ENCODE measurements at places on chromosomes 3 and 15.

DNA sequence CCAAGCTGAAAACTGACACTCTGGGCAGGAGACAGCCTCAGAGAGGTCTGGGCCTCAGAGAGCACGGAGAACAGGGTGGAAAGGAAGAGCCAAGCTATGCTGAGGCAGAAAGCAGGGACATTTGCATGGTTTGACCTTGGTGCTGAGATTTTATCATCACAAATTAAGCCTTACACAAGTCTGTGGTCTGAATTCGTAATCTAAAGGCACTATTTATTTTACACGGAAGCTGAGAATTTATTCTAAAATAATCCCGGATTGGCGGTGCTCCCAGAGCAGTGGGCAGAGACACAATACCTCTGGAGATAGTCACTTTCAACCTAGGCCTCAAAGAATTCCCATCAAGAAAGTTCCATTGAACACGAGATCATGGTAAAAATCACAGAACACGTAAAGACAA is 47.5 kb downstream of the CFAP92 start:
- no peak for DNase-seq

DNA sequence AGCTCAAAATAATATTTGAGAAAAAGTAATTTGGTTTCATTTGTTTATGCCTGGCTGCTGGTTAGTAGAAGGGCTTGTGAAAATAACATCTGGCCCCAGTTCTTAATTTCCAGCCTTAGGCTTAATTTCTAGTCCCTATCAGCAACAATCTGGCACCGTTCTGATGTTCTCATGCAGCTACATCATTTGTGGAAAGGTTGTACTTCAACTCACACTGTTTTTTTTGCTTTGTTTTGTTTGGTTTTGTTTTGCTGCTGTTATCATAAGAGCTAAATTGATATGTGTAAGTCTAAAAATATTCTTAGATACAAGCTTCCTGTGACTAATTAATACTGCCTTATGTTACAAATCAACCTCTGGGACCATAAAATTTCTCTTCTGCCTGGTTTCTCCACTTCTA is 8.9 kb downstream of the CPA3 start:
- DNase-seq: no peak

DNA sequence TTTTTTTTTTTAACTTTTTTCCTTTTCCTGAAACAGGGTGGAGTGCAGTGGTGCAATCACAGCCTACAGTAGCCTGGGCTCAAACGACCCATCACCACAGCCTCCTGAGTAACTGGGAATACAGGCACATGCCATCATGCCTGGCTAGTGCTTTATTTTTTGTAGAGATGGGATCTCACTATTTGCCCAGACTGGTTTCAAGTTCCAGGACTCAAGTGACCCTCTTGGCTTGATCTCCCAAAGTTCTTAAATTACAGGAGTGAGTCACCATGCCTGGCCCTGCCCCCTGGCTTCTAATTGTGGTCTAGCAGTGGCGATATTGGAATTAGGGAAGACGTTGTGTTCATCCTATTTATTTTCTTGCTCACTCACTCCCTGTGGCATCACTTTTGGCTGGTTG is 1138.4 kb downstream of the SI start:
- DNase-seq: no peak

DNA sequence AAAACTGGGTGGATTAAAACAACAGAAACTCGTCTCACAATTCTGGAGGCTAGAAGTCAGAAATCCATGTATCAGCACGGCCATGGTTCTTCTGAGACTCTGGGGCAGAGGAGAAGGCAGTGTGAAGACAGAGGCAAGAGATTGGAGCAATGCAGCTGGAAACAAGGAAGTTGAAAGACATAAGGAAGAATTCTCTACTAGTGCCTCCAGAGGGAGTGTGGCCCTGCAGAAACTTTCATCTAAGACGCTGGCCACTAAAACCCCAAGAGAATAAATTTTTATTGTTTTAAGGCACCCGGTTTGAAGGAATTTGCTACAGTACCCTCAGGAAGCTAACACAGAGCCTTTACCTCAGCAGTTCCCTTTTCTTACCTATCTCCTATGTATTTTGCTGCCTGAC is 1012.2 kb upstream of the CADM2 start:
- no peak for DNase-seq

GRCh38 chr3:153431076-153431475 is 269.1 kb downstream of the RAP2B start:
- DNase-seq: no peak

DNA sequence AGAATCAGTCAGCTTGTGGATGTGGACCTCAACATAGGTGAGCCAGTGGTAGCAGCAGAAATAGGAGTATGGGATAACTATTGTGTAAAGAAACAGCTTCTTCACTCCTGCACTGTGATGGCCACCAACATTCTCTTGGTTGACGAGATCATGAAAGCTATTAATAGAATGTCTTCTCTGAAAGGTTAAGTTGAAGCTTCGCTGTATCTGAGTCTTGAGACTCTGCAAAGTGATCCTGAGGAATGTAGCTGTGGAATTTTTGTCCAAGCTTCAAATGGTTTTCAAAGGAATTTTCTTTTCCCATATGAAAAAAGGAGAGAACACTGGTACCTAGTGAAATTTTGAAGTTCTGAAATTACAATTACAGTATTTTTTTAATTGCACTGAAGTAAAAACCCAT is 146.3 kb downstream of the GMNC start:
- DNase-seq: no peak

- no peak for DNase-seq
Measured at GRCh38 chr15:74040109-74040850, 42.1 kb downstream of the GOLGA6A start.

GRCh38 chr3:182910936-182911781 is 69.2 kb downstream of the DCUN1D1 start:
- DNase-seq: no peak

GRCh38 chr15:33089878-33090757 is 104.4 kb downstream of the FMN1 start:
- DNase-seq: no peak

- DNase-seq: no peak
Measured at GRCh38 chr15:89328398-89329254, 6.0 kb downstream of the POLG start.

GRCh38 chr3:51550080-51550819 is 11.7 kb downstream of the RAD54L2 start:
- DNase-seq: no peak

DNA sequence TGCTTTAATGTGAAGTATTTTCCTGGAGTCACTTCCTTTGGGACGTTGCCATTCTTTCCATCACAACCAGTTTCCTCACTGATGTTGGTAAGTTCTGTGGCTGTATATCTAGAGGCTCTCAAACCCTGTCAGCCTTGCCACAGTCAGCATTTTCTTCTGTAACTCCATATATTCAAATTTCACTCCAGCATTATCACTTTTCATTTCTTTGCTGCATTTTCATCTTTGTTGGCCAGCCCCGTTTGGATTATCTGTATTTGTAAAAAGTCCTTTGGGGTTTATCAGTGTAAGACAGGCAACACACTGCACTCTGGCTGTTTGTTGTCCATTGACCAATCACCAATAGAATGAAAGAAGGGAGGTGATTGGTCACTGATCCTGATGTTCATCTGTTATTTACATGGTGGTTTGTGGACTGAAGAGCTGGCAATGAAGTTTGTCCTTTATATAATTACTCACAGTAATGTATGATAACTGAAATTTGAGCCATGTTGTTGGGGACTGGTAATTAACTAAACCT is 20.3 kb downstream of the GMPS start:
- no peak for DNase-seq

DNA sequence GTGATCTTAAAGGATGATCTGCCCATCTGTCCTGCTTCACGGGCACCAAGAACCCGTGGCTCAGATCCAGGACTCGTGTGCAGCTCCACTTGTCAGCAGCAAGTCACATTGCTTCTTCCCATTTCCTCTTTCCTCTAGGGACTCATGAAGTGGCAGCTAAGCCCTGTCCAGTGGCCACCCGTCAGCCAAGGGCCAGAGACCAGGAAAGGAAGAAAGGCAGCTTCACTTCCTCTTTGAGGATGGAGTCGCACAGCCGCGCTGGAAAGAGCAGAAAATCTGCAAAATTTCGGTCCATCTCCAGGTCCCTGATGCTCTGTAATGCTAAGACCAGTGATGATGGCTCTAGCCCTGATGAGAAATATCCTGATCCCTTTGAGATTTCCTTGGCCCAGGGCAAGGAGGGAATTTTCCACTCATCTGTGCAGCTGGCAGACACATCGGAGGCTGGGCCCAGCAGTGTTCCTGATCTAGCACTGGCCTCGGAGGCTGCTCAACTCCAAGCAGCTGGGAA is 28.5 kb downstream of the IL16 start:
- no peak for DNase-seq

GRCh38 chr3:171695426-171695825 is 114.9 kb downstream of the PLD1 start:
- DNase-seq: no peak

- DNase-seq: peak; percentile 40
Measured at GRCh38 chr15:76904461-76905012, 603 bp downstream of the SCAPER start.

GRCh38 chr15:26081758-26082220 is 218.7 kb upstream of the ATP10A start:
- DNase-seq: peak; percentile 52

DNA sequence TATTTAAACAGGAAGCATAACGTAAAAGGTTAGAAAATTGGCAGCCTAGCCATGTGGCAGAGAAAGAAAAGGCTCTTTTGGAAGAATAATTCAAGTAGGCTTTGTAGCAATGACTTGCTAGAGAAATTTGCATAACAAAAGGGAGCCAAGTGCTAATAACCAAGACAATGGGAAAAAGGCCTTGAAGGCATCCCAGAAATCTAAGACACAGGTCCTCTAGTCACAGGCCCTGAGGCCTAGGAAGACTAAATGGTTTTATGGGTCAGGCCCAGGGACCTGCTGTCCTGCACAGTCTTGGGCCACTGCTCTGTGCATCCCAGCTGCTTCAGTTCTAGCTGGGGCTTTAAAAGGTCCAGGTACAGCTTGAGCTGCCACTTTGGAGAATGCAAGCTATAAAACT is 78.5 kb downstream of the FGF7 start:
- DNase-seq: no peak
